ENCODE measurements at places on chromosomes 2 and 18.

DNA sequence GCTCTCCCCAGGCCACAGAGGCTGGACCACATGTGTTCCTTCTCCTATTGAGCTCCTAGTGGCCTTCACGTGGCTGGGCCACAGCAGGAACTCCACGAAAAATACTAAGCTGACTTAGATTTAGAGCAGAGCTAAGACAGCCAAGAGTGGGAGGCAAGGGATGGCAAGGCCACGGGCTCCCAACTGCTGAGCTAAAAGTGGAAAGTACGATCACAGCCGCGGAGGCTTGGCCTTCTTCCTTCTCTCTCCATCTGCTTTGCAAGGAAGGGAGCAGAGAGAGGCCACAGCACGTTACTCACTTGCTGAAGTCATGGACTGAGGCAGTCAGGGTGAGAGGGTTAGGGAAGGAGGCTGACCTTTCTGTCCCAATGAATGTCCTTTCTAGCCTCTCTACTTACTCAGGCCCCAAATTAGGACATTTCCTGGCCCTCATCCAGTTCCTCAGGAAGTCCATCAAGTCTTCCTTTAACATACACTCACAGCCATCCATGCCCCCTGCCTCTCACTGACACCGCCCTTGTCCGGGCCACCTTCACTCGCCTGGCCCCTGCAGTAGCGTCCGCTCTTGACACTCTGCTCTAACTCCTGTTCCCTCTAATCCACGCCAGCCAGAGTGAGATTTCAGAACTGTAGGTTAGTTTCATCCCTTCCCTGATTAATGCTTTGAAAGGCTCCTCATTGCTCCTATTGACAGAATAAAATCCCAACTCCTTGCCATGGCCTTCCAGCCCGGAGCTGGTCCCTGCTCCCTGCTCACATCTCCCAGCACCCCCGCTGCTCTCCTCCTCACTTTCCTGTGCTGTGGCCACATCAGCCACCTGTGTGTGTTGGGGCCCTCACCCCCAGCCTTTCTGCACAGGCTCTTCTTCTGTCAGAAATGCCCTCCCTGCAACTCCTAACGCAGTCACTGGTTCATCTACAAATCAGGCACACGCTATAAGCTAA, 204.2 kb downstream of the CYP26B1 start:
- DNase-seq: no peak

GRCh38 chr2:85288244-85288725, 39.5 kb downstream of the TGOLN2 start:
- no peak for DNase-seq

GRCh38 chr2:202599105-202599504, 35.7 kb upstream of the FAM117B start:
- no peak for DNase-seq

DNA sequence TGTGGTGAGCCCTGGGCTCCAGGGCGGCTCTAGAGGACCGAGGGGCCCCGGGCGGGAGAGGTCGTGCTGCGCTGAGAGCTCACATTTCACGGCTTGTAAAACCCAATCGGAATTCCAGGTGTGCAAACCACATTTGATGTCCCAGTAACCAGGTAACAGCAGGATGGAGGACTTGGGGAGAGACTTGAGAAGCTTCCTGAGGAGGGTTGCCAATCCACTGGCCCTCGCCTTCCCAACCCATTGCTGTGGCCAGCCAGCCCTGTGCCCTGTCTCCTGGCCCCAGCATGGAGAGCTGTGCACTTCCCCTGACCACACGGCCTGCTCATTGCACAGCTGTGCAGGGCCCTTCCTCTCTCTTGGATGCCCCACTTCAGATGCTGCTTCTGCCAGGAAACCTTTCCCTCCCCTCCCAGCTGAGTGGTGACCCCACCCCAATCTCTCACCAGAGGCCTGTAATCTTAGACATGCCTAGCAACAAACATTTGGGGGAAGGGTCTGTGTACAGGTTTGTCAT, 39.6 kb downstream of the ASB1 start:
- no peak for DNase-seq

GRCh38 chr18:50287028-50287440, 458 bp downstream of the CXXC1 start:
- no peak for DNase-seq

DNA sequence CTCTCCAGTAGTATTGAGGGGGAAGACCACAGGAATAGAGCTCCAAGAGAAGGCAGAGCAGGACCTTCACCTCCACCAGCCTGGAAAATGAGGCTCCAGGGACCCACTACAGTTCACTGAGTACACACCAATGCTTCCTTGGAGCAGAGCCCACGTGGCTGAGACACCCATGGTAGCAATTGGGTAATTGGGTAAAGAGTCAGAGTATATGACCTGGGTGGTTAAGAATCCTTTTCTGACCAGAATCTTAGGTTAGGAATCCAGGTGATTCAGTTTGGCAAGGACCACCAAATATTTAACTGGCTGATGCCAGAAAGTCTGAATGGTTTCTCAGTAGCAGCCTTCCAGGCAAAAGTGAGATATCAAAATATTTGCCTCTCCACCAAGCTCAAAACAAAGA, 107.7 kb downstream of the MDH1 start:
- no peak for DNase-seq

DNA sequence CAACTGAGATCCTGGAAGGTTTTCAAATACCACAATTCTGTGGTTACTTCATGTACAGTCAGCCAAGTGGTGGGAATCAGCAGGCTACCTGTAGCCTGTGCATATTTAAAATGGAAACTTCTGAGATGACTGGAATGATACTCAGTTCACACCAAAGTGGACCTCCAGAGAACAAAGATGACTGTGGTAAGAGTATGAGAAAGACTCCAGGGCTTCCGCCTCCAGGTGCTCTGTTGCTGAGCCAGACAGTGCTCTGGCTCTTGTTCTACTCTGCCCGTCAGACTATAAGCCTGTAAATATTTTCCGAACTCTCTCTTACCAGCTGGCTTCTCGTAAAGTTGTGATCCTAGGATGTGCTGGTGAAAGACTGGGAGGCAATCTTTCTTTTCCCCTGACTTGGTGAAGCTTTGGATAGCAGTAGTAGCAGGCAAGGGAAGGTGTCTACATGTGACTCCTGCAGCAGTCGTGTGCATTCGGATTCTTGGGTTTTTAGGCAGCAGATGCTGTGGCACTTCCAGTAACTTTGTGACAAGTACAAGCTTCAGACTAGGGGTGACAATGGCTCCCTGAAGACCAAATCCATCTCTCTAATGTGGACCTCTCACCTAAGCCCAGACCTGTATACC, 23.1 kb downstream of the ST3GAL5 start:
- DNase-seq: no peak

- DNase-seq: no peak
Measured at GRCh38 chr2:125701070-125701469, 954.9 kb upstream of the GYPC start.

GRCh38 chr2:174561283-174561971, 36.2 kb downstream of the WIPF1 start:
- DNase-seq: peak; percentile 85

DNA sequence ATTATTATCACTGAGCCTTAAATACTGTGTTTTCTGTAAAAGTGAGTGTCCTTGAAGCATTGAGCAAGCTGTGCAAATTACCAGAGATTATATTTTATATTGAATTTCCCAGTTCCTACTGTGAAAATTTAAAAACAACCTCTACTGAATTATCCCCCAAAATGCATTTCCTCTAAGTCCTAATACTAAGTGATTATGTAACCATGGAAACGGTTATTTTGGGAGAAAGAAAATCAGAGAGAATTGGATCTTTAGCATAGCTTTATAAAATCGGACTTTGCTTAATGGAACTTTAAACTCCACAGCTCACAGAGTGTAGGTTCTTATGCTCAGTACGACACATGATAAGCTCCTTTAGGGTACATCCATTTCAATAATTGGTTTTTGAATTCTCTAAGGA, 19.3 kb upstream of the CHMP1B start:
- DNase-seq: no peak

- no peak for DNase-seq
Measured at GRCh38 chr18:55069497-55069896, 110.2 kb upstream of the CCDC68 start.

DNA sequence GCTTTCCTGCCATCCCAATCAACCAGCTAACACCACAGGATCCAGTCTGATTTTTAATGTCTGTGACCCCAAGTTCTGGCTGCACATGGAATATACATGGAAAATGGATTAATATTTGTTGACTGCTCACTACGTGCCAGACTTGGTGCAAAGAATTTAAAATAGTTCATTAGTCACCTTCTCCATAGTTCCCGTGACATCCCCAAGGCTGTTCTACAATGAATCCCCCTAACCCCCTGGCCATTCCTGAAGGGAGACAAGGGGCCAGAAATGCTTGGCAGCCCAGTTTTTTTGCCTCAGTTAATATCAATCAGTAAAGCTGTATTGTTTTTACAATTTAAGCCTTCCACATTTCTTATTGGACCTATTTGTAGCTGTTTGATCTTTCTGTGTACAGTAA, 71.0 kb upstream of the ST3GAL5 start:
- no peak for DNase-seq

DNA sequence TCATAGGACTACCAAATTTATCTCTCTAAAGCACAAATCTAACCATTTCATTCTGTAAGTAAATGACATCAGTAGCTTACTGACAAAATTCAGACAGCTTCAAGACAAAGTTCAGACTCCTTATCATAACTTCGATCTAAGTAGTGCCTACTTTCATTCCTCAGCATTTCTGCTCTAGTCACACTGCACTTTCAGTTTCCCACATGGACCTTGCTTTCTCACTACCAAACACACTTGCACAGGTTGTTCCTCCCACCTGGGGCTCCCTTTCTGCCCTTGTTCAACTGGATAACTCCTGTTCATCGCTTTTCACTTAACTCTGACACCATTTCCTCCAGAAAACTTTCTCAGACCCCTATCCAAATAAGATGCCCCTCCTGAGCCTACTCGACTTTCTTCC, 22.1 kb upstream of the CCDC150 start:
- DNase-seq: no peak

GRCh38 chr18:10231220-10231619, 223.2 kb upstream of the APCDD1 start:
- DNase-seq: no peak

DNA sequence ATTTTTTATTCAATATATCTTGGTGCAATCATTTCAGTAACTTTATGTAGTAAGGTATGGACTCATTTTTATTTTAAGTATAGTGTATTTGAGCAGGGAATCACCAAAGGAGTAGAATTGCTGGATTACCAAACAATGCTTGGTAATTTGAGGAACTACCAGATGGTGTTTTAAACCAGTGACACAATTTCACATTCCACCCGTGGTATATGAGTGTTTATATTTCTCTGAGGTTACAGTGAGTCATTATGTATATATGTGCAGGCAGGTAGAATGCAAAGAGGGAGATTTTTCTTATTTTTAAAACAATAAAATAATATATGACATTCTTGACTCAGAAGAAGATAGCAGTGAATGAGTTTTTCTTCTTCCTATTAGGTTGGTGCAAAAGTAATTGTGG, 596.9 kb downstream of the DCC start:
- no peak for DNase-seq

- no peak for DNase-seq
Measured at GRCh38 chr18:12059334-12060181, 34.1 kb upstream of the ANKRD62 start.

- DNase-seq: no peak
Measured at GRCh38 chr2:189595417-189595816, 14.8 kb upstream of the SLC40A1 start.

DNA sequence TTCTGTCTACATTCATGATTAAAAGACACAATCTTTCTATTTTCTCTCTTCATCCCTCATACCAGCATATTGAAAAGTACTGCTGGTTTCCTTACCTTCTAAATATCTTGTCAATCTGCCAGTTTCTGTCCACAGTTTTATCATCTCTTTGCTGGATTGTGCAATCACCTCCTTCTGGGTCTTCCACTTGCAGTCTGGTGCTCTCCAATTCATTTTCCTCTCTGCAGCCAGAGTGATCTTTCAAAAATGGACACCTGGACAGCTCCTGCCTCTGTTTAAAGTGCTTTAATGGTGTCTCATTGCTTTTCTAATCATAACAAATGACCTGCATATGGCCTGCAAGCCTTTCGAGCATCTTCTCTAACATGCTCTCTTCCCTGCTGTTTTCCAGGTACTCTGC, 94.0 kb downstream of the C1QL2 start:
- no peak for DNase-seq

- DNase-seq: no peak
Measured at GRCh38 chr2:75403991-75404428, 156.7 kb downstream of the EVA1A start.

- no peak for DNase-seq
Measured at GRCh38 chr2:126449677-126450076, 206.3 kb upstream of the GYPC start.

- DNase-seq: no peak
Measured at GRCh38 chr18:48123941-48124340, 193.5 kb upstream of the SMAD2 start.

- no peak for DNase-seq
Measured at GRCh38 chr18:12656605-12656937, 1.3 kb downstream of the SPIRE1 start.

DNA sequence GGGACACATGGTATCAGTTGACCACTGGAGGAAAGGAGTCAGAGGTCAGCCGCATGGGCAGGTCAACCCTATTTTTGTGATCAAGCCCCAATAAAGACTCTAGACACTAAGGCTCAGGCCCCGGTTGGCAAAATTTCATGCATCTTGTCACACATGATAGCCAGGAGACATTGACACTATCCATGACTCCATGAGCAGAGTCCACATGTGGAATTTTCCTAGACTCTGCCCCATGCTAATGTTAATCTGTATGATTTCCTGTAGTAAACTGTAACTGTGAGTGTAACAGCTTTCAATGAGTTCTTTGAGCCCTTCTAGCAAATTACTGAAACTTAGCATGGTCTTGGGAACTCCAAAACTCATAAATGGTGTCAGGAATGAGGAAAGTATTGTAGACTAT, 192.3 kb downstream of the PDE11A start:
- no peak for DNase-seq

- DNase-seq: no peak
Measured at GRCh38 chr18:40962784-40963183, 992.2 kb upstream of the PIK3C3 start.

DNA sequence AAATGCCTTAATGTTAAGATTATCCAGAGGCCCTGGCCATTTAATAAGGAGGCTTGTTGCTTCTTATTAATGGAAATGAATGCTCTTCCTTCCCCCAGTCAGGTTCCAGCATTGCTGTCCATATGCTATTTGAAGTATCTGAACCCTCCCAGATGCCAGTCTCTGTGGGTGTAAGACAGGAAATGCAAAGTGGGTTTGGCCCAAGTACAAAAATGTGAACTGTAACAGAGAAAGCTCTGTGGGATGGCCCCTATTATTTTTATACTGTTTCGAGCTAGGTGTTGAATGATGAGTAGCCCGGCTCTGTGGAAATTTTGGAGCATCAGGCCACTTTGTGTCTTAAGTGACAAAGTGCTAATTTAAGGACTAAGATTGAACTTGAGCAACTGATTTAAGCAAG, 141.0 kb downstream of the UXS1 start:
- DNase-seq: no peak

- DNase-seq: peak; percentile 86
Measured at GRCh38 chr2:161238560-161239325, 69.5 kb upstream of the PSMD14 start.

GRCh38 chr2:105422801-105423200, 23.9 kb upstream of the FHL2 start:
- no peak for DNase-seq

- DNase-seq: no peak
Measured at GRCh38 chr2:10475221-10475722, 27.1 kb upstream of the ODC1 start.
